ENCODE measurements at places on chromosomes 12 and 14.

DNA sequence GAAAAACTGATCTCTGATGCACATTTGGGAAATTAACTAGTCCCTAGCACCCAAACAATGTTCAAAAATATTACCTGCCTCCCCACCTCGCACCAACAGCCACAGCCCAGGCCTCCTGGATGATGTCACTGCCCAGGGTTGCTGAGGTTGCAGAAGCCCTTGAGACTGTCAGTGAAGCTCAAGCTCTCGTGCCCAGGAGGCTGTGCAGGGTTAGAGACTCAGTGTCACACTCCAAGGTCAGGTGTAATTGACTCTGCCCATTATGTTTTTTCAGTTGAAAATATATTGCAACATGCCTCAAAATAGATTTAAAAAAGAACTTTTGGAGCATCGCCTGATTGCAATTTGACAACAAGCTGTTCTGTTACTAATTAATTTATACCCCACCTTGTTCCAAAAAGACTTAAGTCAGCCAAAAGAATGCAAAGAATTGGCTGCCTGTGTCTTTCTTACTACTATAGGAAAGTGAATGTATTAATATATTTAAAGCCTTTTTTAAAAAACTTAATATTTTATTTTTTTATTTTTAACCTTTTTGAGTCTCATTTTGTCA, 72.3 kb downstream of the CMAS start:
- DNase-seq: no peak

DNA sequence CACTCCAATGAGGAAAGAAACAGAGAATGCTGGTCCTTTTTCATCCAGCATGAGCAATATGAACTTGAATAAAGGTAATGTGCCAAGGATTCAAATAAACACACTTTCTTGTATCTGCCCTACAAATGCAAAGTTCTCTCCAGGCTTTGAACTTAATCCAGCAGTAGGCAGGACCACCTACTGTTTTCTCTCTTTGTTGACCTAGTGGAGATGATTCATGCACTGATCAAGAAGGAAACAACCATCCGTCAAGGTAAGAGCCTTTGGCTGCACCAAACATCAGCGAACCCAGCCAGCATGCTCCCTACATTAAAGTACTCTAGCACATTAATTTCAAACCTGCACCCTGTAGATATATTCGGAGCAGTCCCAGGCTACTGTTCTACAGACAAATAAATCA, 489.3 kb downstream of the GALC start:
- DNase-seq: no peak

DNA sequence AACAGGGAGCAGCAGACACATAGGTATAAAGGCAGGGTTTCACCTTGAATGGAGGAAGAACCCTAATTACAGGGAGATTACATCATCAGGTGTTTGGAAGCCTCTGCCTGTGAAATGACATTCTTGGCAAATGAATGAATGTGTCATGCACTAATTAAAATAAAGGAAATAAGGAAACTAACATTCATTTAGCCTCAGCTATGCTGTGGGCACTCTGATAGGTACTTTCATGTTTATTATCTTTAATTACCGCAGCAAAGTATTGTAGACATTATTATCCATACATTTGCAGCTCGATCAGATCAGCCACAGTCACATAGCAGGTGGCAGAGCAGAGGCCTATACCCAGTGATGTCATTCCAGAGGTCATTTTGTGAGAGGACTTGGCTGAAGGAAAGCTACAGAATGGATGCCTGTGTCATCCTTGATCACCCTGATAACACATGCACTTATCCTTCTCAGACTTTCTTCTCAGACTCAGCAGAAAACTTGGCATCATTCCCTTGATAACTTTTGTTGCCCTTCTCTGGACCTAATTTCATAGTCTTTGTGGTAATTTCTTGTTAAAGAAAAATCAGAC, 18.4 kb downstream of the ZNF664 start:
- no peak for DNase-seq

GRCh38 chr12:53497461-53497860, 1.8 kb downstream of the MAP3K12 start:
- DNase-seq: no peak

GRCh38 chr12:110345963-110346362, 57.5 kb downstream of the ANAPC7 start:
- no peak for DNase-seq

GRCh38 chr14:28142400-28143015, 624.1 kb upstream of the FOXG1 start:
- no peak for DNase-seq

- no peak for DNase-seq
Observed at GRCh38 chr14:102945346-102946130, 23.1 kb downstream of the AMN start.

DNA sequence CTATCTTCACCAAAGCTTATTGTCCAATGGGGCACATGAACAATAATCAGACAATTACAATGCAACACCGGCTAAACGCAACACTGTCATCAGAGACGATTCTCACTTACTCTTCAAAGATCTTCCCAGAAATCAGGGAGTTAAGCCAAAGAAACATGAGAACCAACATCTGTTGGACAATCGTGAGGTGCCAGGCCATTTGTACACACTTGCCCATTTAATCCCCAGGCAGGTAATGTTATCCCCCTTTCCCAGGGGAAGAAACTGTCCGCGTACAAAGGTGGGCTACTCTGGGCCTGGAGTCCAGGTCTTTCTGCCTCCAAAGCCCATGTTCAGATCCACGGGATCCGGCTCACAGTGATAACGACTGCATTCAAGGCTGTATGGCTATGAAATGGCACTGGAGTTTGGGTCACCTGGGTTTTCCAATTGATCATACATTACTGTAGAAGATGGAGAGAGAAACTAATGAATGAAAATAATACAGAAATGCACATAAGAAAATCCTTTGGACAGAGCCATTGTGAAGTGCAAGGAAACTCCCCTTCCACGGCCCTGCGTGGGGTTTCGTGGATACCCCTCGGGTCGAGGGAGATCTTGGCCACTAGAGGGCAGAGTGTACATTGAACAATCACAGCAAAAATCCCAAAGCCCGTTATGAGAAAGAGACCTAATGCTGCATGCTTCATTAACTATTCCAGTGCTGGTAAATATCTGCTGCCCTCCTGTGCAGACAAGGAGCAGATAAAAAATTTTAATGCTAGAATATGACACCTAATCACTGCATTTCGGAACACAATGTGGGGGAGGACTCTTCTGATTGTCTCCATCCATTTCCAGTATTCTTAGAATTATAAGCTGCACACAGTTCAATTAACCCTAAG, 111.4 kb downstream of the EGLN3 start:
- DNase-seq: no peak

DNA sequence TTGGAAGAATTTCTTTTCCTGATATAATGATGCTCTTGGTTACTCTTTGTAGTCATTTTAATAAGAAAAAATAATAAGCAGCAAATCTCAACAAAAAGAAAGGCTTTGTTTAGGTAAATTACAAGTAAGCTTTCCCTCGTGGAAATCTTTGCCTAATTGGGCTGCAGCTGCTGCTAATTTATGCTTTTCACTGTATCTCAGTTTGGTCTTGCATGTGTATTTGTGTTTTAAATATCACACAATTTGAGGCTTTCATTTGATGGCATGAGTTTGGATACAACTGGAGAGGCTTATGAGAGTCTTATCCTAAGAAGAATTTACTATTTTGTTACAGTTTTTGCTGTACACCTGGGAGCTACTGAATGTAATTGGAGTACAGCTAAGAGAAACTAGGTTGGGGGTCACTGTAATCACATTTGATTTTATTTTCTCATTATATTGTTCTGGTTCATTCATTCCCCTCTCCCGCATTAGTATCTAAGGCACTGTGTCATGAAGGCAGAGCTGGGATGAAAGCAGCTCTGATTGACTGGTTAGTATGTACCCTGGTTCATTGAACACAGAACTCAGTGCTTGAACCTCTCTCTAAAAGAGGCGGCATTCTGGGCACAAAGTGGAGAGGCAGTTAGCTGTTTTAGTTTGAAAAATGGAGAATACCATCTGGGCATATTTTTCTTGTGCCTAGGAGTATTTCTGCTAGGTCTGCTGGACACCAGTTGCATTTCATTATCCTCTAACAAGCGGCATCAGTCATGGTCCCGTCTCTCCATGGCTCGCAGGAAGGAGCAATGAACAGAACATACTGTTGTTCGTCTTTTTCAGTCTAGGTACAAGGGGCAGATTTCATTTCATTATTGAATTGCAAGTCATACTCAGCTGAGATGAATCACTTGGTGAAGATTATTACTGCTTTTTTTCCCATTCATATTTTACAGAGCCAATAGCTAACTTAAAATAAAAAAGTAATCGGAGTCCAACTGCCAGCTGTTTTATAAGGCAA, 118.0 kb upstream of the TMEM260 start:
- DNase-seq: no peak

GRCh38 chr12:81081726-81082125, 3.8 kb downstream of the ACSS3 start:
- no peak for DNase-seq

DNA sequence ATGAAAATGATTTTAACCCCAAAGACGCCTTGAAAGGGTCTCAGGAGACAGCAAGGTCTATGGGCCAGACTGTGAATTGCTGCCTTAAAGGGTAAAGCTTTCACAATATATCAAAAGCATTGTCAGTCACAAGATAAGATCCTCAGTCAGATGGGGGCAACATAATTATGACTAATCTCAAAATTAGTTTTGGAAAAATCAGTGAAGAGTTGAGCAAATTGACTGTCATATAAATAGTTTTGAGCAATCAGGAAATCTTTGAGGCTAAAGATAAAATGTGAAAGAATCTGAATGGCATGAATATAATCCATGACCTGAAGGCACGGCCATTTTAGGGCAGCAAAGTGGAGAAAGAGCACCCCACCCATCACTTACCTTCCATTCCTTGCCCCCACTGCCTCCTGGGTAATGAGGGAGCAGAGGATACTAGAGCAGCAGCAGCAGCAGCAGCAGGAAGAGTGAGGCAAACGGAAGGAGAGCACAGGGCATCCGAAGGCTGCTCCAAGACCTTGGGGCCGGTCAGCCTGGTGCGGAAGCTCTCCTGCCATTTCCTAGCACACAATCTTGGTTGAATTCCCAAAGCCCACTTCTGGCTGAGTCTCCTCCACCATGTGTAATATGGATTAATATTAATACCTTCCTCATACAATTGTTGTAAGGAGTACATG, 7.0 kb downstream of the STON2 start:
- no peak for DNase-seq

DNA sequence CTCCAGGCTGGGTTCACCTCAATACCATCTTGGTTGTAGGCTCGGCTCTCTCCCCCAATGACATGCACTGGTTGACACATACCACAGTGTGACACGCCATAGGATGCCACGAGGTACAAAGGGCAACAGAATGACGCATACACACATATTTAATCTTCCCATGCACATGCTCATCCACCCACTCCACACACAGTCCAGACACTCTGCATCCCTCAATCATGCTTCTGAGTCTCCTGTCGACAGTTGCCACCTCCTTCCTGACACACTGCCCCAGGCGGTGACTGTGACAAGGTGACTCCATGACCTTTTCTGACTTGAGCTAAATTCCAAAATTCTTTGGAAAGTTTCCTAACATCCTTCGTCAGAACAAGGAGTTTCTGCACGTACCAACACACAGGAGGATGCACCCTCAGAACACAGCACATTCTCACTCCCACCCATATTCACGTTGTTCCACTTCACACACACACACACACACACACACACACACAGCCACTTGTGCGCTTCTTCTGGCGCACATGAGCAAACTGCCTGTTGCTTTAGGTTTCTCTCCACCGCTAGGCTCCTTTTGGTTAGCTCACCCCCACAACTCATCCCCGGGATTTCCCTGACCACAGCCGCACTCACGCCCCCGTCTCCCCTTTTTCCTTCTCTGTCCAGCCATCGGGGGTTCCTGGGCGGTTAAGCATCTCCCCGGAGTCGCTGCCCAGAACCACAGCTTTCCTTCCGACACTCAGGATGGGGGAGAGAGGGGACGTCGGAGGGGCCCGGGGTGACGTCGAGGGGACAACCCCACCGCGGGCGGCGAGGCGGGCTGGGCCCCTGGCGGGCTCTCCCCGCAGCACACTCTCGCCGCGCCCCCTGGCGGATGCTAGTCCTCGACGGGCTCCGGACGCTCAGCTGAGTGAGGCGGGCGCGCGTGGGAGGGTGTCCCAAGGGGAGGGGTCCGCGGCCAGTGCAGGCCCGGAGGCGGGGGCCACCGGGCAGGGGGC, 536 bp upstream of the WNT1 start:
- peak; percentile 86 for DNase-seq

DNA sequence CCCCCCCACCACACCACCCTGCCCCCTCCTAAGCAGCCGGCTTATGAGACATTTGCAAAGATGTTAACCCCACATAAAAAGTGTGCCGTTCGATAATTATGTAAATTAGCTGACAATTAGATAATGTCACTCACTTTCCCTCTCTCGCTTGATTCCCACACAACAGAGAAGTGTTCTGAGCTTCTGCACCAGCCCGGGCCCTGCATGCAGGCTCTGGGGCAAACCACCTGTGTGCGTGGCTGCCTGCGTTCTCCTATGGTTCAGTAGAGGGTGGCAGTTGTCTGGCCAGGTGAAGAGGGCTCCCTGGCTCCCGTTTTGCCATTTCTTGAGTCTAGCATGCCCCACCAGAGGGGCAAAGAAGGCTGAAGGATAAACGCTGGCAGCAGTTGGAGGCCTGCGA, 68.0 kb downstream of the NRXN3 start:
- DNase-seq: no peak

DNA sequence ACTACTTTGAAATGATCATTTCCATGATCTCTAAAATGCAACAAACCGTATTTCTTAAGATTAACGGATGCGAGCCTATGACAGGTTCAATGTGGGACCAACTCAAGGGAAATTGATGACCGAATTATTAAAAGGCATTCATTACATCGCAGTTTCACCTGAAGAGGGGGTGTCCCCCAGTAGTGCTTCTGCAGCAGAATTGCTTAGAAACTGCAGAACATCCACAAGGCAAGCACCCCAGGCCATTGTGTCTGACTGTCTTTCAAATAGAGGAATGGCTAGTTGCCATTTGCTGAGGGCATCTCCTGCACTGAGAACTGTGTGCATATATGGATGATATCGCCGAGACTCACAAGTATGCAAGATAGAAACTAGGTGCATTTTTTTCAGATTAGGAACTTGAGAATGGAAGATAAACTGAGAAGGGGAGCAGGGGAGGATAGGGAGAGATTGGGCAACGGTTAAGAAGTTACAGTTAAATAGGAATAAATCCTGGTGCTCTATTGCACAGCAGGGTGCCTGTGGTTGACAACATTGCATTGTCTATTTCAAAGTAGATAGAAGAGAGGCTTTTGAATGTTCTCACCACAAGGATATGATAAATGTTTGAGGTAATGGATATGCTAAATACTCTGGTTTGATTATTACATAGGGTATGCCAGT, 234.3 kb upstream of the PLEKHG7 start:
- no peak for DNase-seq

DNA sequence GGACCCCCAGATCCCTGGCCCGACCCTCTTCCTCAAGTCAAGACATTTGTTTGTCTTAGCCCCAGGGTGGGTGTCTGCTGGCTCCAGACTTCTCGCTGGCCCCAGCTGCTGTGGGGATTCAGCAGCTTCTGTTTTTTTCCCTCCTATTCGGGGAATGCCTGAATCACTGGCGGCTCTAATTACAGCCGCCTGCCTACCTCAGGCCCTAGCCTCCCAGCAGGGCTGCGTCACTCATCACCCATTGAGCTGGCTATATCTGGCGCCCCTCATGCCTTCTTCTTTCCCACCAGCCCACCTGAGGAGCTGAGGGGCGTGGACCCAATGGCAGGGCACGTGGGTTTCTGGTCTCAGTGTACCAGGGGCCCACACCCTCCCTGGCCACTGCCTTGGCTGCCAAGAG, 10.1 kb downstream of the KRT80 start:
- no peak for DNase-seq

Measured in natural killer cell treated with Interleukin-12 subunit alpha and Interleukin-12 subunit beta and Interleukin-15 and Interleukin-18, amount 100 ng/mL, for 72 hours (primary cell).